Omental fat pad (tissue), 4 donors: ENCODE measurements at places on chromosomes 4 and X. TPM values are rescaled to one million over a fixed set of nuclear protein-coding genes. Genes with fewer than 3 reads are reported as not detected.

GRCh38 chrX:7158468-7158990 lies 10.6 kb upstream of the PUDP start:
- DNase-seq, result no peak

The MAGEB6 gene
- not detected for total RNA-seq

- no peak for DNase-seq
Observed at GRCh38 chrX:15334561-15334960, 762 bp downstream of the PIGA start.

GRCh38 chr4:1249731-1250526 lies 999 bp upstream of the CTBP1 start:
- DNase-seq, result no peak

GRCh38 chr4:124167602-124168001 lies 544.9 kb downstream of the ANKRD50 start:
- no peak for DNase-seq

The AGA gene
- 13.7 TPM for total RNA-seq

The PLXNA3 gene
- 9.7 TPM for total RNA-seq

DNA sequence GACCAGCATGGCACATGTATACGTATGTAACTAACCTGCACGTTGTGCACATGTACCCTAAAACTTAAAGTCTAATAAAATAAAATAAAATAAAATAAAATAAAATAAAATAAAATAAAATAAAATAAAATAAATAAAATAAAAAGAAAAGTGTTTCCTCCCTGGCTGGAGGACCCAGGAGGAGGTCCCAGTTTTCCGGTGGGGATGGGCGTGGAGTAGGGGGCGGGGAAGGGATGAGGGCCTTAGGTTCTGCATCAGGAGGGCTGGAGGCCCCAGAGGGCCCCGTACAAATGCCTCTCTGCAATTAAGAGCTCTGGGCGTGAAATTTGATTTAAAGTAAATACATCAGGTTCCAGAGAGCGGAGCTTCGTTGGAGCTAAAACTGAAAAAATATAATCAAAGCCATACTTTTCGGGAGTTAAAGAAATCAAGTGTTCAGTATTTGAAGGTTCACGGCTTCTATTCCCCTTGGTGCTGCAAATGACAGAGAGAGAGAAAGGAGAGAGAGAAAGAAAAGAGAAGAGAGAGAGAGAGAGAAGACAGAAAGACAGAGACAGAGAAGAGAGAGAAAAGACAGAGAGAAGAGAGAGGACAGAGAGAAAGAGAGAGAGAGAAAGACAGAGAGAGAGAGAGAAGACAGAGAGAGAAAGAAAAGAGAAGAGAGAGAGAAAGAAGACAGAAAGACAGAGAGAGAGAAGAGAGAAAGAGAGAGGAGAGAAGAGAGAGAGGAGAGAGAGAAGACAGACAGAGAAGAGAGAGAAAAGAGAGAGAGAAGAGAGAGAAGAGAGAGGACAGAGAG lies 8.7 kb upstream of the SHOX start:
- DNase-seq, result no peak

DNA sequence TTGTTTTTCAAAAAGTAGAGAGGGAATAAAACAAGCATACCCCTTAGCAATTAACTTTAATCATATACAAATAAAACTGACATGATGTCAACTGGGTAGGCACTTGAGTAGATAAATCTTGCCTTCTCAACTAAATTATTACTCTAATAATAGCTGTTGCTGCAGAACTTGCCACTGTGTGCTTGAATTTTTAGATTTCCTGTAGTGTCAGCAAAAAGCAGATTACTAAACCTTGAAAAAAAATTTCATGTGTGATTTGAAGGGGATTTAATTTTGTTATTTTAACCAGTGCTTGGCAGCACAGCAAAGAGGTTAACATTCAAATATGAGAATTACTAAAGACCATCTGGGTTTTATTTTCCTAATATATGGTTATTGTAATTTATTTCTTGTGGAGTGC lies 438.3 kb upstream of the SPANXN1 start:
- DNase-seq, result no peak

DNA sequence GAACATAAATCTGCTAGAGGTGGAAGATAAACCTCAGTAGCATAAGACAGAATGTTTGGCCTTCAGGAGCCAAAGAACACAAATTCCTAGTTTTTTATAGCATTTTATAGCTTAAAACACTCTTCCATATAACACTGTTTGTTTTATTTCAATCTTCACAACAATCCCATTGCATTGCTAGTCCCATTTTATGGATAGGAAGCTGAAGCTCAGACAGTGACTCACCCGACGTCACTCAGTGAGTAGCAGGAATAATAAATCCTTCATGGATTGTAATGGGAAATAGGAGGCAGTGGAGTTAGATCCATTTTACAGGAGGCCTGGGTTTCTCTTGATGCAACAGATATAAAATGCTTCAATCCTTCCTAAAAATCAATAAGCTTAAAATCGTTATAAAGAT lies 217.5 kb downstream of the RAB28 start:
- no peak for DNase-seq

DNA sequence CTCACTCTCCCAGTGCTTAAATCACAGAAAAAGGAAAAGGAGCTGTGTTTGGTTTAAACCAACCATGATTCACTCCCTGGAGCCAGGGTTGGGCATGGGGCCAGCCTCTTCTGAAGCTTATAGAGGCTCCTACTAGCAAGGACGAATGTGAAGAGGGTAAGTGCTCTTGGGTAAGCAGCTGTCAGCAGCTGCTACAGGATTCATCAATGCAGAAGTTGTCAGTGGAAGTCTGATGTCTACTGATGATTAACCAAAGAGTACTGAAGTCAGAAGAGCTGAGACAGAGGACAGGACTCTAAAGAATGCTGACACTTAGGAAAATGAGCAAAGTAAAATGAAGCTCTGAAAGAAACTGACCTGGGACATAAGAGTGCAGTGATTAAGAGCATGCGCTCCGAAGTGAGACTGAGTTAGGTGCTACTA lies 32.7 kb upstream of the JADE1 start:
- DNase-seq, result peak; percentile 51

DNA sequence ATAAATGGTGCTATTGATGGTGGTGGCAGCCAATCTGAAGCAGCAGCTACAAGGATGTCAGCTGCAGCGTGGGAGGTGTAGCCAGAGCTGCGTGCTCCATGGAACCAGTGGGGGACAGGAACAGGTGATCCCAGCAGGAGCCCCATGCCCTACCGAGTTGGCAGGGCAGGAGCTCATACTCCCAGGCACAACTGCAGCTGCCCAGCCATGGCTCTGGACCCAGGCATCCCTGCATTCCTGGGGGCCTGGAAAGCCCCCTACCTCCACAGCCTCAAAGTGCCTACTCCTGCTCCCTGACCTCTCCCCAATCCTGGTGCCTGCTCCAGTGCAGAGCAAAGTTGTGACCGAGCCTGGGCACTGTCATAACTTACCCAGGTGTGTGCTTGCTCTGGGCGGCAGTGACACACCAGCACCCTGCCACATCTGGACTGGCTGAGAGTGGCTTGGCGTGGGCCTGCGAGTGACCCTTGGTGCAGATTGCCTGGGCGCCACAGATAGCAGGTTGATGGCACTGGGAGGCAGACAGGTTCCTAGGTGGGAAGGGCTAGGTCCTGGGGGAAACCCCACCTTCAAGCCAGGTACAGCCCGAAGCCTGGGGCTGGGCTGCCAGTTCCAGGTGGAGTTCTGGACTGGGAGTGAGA lies 101.1 kb downstream of the DCAF12L2 start:
- DNase-seq, result no peak

The XKRX gene
- 0.12 TPM for total RNA-seq

DNA sequence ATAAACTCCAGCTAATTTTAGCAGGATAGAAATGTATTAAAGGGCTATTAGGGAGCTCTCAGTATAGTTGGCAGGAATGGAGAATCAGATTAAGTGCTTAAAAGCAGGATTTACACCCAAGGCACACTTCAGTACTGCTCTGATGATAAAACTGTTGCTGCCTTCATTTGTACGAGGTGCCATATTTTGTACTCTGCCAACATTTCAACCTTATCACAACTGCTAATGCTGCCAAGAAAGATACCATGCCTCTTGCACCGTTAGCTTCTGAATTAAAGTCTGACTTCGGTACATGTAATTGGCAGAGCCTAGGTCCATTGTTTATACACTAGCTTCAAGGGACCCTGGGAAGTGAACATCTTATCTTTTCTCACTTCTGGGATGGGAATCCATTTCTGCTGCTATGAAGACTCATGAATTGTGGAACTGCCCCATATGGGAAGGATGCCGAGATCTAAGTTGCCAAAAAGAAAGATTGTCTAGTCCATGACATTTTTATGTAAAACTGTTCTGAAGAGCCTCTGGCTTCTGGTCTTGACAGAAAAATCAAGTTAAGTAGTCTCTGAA lies 624.0 kb upstream of the IGFBP7 start:
- no peak for DNase-seq

- no peak for DNase-seq
Observed at GRCh38 chr4:122842392-122842791, 15.8 kb downstream of the FGF2 start.

- DNase-seq, result no peak
Observed at GRCh38 chr4:109676886-109677285, 26.4 kb downstream of the CASP6 start.

DNA sequence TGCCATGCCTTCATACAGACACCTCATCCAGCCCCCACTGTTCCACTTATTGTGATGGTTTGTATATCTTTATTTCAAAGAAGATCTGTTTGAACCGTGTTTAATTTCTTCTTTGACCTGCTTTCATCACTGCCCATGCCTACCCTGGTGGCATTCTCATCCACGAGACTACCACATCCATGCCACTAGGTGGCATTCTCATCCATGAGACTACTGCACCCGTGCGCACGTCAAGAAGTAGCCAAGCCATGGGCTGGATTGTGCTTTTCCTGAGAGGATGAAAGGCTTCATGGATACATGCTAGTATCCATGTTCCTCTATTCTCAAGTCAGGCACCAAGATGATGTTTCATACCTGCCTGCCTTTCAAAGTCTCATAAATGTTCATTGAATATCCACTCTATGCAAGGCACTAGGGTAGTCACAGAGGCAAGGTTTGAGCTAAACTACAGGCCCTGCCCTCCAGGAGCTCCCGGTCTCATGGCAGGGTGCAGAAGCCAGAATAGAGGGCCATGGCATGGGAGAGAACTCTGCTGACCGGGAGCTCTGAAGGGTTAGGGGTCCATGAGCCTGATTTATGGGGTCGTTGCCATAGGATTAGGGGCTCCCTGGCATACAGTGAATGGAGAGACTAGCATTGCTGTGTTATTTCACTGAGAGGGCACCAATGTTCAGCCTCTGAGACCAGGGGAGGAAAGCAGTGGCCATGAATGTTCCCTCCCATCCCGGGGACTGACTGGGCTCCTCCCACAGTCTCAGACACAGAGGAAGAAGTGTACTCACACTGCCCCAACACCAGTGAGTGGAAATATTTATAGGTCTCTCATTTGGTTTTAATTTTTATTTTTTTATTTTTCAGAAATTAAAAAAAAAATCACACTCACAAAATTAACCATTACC lies 24.8 kb upstream of the EOLA2 start:
- no peak for DNase-seq

DNA sequence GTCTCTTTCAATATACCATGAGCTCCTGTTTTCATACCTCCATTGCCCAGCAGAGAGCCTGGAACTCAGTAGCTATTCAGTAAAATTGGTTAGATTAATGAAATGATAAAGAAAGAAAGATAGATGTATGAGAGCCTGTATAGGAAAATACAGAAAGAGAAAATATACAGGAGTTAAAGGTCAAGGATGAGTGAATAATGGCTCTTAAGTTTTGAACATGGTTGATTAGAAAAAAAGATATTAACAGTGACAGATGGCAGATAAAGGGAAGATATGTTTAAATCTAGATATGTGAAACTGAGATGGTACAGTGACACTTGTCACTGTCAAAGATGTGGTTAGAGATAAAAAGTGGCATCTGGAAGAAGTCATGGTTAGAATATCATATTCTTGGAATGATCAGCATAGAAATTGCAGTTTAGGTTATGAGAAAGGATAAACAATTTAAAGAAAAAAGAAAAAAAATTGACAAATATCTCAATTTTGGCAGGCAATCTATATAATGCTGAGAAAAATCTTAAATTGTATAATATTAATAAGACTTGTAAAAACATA lies 179.2 kb downstream of the TBCK start:
- DNase-seq, result no peak

DNA sequence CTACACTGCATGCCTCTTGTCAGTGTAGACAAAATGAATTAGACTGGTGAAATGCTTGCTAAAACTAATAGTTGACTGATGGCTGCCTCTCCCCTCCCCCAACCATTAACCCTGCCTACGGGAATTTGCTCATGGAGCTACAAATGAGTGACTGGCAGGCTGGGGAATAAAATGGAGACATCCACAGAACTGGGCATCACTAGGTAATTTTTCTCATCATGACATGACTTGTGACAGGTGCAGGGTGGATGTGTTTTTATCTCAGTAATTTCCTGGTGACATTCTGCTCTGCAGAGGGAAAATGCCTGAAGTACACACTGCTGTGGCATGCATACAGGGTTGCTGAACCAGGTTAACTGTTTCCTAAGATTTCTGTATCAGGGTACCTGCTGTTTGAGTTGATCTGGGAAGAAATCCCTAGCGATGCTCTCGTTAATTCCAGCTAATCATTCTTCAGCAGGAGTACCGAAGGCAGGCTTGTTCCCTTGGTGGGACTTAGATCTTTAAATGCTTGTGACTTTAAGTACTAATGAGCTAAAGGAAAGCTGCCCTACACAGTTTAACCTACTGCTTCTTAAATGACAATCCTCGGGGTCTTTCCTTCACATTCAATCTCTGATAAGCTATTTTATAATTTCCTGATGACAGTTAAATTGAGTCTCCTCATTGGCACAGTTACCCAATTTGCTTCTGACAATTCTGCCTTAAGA lies 376.3 kb upstream of the LCORL start:
- no peak for DNase-seq

The CENPC gene
- total RNA-seq, result 19.8 TPM

GRCh38 chrX:77493677-77494553 lies 46.7 kb downstream of the FGF16 start:
- no peak for DNase-seq

- no peak for DNase-seq
Observed at GRCh38 chr4:105389167-105389566, 84.7 kb downstream of the PPA2 start.

The PKD2 gene
- 90.7 TPM for total RNA-seq

GRCh38 chr4:105965183-105965800 lies 70.0 kb downstream of the NPNT start:
- no peak for DNase-seq

- no peak for DNase-seq
Observed at GRCh38 chr4:48963042-48963679, 22.9 kb upstream of the CWH43 start.
